ENCODE measurements at places on chromosomes 3 and 15. TPM values are rescaled to one million over a fixed set of nuclear protein-coding genes. Genes with fewer than 3 reads are reported as not detected.

Gene GOLGA8T
- polyA plus RNA-seq, result 0.12 TPM

Gene TKT
- 305 TPM for polyA plus RNA-seq

Gene CEMIP
- polyA plus RNA-seq, result under 0.01 TPM

Gene TOPAZ1
- not detected for polyA plus RNA-seq

Gene RBP2
- 6.0 TPM for polyA plus RNA-seq

Gene PTPRG
- 8.7 TPM for polyA plus RNA-seq

Gene PLS1
- polyA plus RNA-seq, result 366 TPM

Gene SLC35A5
- 14.5 TPM for polyA plus RNA-seq

Gene PLA2G4D
- polyA plus RNA-seq, result not detected

Gene CCR3
- polyA plus RNA-seq, result 0.04 TPM

Gene CCDC39
- polyA plus RNA-seq, result 0.01 TPM

Gene MAGEL2
- polyA plus RNA-seq, result not detected

Gene HHATL
- 0.31 TPM for polyA plus RNA-seq

Gene ILDR1
- 3.5 TPM for polyA plus RNA-seq

Gene LMAN1L
- polyA plus RNA-seq, result not detected

Gene CHRNA7
- 1.4 TPM for polyA plus RNA-seq

Gene SERPINI2
- not detected for polyA plus RNA-seq

Gene DLEC1
- polyA plus RNA-seq, result 0.42 TPM

Gene RASL12
- polyA plus RNA-seq, result 10.2 TPM

Gene SLC2A2
- polyA plus RNA-seq, result not detected

Data from sigmoid colon (tissue), 7 donors.